Fibroblast of the conjunctiva (primary cell): ENCODE measurements at places on chromosomes 6 and 20.

- no peak for DNase-seq
Measured at GRCh38 chr6:6587696-6588063, 840 bp upstream of the LY86 start.

- DNase-seq: no peak
Measured at GRCh38 chr20:1491281-1491840, at the start of gene SIRPB2. Gene SIRPB2, minus strand, starts transcription at chr20:1491420. Its CDS starts 61 bp downstream, at chr20:1491359.

DNA sequence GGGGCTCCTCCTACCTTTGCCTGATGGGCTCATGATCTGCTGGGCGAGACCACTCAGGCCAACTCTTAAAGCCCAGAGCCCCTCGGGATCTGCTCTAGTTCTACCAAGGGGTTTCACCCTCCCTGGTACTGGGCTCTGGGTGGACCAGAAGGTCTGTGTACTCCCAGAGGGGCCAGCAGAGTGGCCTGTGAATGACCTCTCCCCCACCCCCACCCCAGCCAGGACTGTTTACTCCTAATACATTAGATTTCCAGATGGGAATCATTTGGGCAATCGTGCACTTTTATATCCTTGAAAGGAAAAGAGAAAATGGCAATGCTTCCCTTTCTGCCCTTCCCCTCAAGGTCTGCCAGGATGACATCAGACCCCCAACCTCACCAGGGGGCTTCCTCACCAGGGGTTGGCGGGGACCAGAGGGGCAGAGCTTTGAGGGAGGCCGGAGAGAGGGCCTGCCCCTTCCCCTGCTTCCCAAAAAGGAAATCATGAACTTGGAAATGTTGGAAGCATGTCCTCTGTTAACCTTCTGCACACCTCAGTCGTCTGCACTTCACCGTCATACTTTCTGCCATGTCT lies 37.1 kb upstream of the PMEPA1 start:
- DNase-seq: no peak

- no peak for DNase-seq
Measured at GRCh38 chr6:136158387-136158821, 91.7 kb downstream of the MTFR2 start.

- DNase-seq: no peak
Measured at GRCh38 chr20:8855315-8855714, 213.6 kb upstream of the PLCB4 start.

DNA sequence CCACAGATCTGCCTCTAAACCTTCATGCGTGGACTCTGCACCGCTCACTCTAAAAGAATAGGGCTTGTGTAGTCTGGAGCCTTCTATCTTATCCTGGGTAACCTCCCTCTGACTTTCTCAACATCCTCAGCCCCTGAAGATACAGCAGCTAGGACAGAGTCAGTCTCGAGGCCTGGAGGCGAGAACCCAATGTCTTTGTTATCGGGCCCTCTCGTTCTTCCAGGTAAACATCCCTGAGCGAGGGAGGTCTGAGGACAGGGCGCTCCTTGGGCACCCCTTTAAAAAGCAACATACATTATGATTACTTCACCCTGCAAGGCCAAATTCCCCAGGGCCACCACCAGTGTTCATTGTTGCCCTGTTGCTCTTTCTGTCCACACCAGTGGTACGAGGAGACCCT lies 110.8 kb upstream of the PRND start:
- DNase-seq: no peak
